ENCODE measurements at places on chromosomes 12 and 14.
A peak's percentile ranks its signal among the peaks of the same experiment; 100 is the strongest.

DNA sequence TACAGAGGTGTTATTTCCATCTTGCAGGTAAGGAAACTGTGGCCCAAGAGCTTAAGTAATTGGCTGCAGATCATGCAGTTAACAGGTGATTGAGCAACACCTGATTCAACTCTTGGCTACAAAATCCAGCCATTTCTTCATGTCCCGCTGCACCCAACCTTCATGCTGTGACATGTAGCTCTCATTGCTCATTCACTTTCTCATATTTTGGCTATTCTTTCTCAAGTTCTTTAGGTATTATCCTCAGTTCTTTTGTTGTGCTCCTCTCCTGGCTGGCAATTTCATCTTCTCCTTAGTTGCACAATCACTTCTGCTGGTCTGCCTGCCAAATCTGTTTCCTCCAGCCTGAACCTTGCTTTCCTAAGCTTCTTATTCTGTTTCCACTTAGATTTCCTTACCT is 300.8 kb downstream of the SSPN start:
- DNase-seq: no peak

DNA sequence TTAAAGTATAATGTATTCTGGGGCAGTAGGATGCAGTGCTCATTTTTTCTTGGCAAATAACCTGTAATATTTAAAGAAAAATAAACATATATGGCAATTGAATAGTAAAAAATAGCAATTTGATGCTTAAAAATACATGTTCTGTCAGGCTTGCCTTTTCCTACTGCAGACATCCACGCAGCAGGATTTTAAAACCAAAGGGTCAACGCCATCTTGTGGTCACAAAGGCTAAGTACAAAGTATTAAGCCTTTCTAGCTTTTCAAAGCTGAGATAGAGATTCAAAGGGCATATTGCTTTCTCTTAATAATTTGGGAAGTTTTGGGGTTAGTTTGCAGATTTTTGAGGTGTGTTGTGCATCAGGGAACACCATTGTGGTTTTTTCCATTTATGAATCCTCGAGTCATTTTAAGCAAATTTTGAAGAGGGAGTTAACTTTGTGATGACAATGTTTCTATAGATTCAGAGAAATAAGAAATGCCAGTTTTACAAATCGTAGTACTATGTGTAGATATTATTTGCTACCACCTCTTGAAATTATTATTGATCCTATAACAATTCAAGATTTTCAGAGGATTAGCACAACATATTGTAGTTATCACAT is 4.7 kb upstream of the CCER1 start:
- no peak for DNase-seq

- DNase-seq: no peak
These were observed 361.2 kb upstream of the PDE3A start for GRCh38 chr12:20006871-20007730.

GRCh38 chr12:57299514-57300016 is 48.6 kb upstream of the STAC3 start:
- DNase-seq: no peak

DNA sequence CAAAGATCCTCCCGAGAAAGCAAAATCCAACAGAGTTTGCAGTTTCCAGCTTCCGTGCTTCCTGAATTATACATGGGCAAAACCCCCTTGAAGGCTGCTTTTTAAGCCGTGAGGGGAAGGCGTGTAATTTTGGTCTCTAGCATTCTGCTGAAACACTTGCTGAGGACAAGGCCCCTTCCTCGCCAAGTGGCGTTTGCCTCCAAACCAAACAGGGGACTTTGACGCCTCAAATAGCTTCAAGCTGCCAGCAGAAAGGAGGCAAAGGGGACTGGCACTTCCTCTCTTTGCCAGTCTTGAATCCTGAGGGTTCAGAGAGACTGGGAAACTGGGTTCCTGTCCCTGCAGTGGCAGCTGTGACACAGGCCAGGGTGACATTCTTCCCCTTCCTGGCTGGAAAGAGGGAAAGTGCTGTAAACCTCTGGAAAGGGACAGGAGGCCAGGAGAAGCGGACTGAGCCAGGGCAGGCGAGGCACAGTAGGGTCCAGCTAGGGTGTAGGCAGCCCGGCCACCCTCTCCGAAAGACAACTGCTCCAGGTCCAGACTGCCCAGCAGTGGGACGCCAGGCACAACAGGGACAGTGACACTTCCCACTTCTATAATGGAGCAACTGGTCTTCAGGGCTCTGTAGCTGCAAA is 96.2 kb upstream of the MED13L start:
- no peak for DNase-seq

DNA sequence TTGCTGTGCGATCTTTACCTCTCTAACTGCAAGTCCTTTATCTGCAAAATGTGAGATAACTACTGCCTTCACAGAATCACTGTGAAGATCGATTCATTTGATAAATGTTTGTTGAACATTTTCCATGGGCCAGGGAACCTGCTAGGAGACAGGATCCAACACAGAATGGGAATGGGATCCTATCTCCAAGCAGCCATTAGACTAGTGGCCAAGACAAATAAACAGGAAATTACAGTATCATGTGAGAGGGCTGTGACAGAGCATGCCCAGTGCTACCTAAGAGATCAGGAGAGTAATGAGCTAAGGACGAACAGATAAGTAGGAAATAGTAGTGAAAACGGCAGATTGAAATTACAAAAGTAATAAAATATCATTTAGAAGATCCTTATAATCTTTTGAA is 105.7 kb downstream of the GRIN2B start:
- DNase-seq: no peak

GRCh38 chr14:91392623-91393303 is 24.9 kb downstream of the CCDC88C start:
- no peak for DNase-seq

DNA sequence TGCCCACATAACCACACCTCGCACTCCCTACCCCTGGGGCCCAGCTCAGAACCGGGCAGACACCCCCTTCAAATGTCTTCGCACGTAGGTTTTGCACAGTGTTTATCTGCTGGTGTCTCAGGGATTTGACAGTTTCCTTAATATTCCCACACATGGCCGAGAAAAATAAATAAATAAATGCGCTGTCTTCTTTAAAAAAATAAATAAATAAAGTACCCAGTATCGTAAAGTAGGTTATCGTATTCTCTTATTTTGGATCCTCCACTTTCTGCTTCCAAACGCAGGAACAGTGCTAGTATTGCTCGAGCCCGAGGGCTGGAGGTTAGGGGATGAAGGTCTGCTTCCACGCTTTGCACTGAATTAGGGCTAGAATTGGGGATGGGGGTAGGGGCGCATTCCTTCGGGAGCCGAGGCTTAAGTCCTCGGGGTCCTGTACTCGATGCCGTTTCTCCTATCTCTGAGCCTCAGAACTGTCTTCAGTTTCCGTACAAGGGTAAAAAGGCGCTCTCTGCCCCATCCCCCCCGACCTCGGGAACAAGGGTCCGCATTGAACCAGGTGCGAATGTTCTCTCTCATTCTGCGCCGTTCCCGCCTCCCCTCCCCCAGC is 710 bp upstream of the FOS start:
- DNase-seq: no peak

GRCh38 chr12:57216014-57216911 is at the start of gene NXPH4:
Gene NXPH4 (plus strand): TSS chr12:57216794. CDS start chr12:57216970, 176 bp downstream.
- DNase-seq: peak; percentile 71

- no peak for DNase-seq
These were observed 147.4 kb upstream of the NUDT4 start for GRCh38 chr12:93230326-93230720.

DNA sequence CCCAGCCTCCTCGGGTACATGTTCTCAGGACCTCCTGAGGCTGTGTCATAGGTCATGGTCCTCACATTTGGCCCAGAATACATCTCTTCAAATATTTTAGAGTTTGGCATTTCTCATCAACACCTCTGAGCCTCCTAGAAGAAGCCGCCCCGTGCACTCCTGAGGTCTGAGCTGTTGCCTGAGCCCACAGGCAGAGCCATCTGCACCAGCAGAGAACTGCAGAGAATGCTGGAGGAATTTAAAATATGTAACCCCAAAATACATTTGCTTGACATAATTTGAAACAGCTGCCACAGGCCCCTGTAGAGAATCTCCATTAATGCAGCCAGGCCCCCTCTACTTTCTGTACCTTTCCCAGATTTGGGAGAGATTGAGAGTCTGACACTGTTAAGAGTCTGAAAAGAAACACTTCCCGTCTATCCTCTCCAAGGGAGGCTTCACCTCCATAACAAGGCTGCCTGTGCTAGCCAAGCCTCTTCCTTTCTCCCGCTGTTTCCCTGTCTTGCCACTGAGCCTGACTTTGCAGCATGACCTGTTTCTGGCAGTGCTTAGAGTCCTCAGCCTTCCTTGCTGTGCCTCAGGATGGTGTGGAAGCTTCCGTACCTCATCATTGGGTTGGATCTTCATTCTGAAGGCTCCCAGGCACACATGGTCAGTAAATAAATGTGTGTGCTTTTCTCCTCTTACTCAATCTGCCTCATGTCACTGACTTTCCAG is 95.4 kb upstream of the SFSWAP start:
- DNase-seq: no peak

- DNase-seq: no peak
These were observed at the start of gene RTN1 for GRCh38 chr14:59870277-59871165. Gene RTN1 (minus strand): TSS chr14:59870776. CDS start chr14:59870630, 146 bp downstream.

GRCh38 chr12:123948796-123949769 is 23.5 kb downstream of the CCDC92 start:
- no peak for DNase-seq

DNA sequence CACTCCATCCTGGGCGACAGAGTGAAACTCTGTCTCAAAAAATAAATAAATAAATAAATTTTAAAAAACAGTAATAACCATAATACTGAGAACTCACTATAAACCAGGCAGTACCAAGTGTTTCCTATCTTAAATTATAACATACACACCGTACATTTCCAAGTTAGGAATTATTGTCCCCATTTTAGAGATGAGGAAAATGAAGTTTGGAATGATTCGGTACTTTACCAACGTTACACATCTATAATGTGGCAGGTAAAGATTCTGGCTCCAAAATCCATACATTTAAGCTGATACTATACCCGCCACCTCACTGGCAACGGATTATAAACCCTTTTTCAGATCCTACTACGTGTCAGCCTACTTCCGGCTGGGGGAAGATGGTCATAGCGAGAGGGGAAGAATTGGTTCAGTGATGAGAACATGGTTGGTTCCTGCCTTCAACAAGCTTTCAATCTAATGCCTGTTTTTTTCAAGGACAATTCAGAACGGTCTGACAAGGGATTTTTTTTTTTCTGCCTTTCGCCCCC is 105.9 kb upstream of the ATF7IP start:
- DNase-seq: no peak

- DNase-seq: no peak
These were observed 532.2 kb upstream of the MIS18BP1 start for GRCh38 chr14:45785240-45785639.

DNA sequence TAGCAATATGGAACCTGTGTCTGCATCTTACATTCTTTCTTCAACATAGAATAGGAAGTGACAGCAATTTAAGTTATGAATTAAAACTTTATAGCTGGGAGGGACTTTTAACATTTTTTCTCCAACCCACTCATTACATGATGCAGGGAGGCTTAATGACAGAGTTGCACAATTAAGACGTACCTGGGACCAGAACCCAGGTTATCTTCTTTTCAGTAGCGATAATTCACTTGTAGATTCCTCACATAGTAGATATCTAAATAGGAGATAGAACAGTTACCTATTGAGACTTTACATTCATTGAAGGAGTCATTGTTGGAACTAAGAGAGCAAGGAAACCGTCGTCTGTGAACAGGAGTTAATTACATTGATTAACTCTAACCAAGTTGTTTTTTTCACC is 5.1 kb downstream of the SRGAP1 start:
- DNase-seq: no peak

- no peak for DNase-seq
These were observed 6.3 kb downstream of the SLC25A47 start for GRCh38 chr14:100329233-100330006.

DNA sequence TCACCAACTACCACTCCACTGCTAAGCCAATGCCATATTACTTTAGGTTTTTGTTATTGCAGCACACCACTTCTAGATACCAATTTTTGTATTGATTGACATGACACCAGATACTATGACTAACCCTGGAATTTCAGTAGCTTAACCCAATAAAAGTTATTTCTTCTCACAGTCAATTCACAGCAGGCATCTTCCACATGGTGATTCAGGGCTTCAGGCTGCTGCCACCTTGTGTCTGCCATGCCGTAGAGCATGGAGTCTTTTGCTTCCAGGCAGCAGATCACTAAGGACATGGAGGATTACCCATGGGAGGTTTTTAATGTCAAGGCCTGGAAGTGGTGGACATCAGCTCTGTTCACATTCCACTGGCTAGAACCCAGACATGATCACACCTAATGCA is 56.4 kb upstream of the LTA4H start:
- no peak for DNase-seq

- no peak for DNase-seq
These were observed 20.0 kb downstream of the NFKBIA start for GRCh38 chr14:35384455-35385041.

DNA sequence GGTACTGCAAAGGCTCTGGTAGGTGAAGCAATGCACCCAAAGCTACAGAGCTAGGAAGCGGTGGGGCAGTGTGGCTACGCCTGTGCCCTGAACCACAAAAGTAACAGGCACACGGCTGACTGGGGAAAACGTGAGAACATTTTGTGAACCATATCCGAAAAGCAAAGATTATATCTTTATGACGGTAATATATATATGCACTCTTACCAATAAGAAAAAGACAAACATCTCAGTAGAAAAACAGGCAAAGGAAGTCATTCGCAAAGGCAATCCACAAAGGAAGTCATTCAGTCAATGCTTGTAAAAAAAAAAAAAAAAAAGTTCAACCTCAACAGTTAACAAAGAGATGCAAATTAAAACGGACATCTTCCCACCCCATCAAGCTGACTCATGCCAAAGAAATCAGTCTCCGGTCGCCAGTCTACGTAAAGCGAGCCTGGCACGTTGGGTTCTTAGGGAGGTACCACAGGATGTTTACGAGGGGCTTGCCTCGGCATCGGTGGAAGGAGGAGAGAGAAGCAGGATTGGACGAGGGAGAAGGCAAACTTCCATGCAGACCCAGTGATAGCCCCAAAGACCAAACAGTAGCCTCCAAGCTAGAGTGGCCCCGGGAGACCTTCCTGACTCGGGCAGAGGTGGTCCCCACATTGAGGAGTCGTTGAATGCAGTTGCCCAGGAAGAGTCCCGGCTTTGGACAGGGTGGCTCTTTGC is 39.4 kb upstream of the PPP2R5C start:
- peak; percentile 74 for DNase-seq

DNA sequence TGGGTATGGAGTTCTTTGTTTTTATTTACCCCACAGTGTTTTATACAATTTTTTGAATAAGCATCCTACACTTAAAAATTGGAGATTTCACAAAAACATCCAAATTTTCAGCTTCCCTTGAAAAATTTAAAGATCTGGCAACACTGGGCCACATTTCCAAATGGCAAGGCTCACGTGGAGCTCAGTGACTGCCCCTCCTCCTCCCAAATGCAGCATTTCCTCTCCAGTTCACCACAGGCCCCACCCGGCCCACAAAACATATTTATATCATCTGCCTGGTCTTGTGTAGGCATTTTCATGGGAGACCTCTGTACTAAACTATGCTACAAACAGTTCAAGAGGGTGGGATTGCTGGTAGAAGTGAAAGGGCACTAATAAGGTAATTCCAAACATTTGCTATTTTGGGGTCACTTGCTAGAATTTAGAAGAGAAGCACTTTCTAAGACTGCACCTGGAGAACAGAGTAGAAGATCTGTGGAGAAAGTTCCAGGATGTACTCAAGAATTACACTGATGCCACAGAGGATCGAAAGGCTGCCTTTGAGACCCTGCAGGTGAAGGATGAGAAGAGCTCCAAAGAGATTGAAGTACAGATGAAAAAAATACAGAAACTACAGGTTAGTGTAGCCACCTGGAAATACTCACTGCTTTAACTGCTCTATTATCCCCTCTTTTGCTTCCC is 7.3 kb downstream of the FKBP11 start:
- peak; percentile 44 for DNase-seq

Measured in activated T-cell treated with anti-CD3 and anti-CD28 coated beads, Interleukin-2, amount 50 U/mL, for 1 hour (primary cell).